ENCODE measurements at places on chromosomes 1 and 21. TPM values are rescaled to one million over a fixed set of nuclear protein-coding genes. Genes with fewer than 3 reads are reported as not detected.

- no peak overlapping the region for H3K4me3 ChIP-seq
- no peaks in the 10 kb centered on the region for H3K27me3 ChIP-seq
- peaks cover 10% of the 10 kb centered on the region for H3K4me1 ChIP-seq
- peaks cover 9% of the 10 kb centered on the region for H3K36me3 ChIP-seq
These were observed 6.1 kb downstream of the NENF start for GRCh38 chr1:212438831-212439237.

Gene OR10J4
- not detected for total RNA-seq

GRCh38 chr1:168972887-168973286 lies 133.6 kb upstream of the ATP1B1 start:
- H3K36me3 ChIP-seq: no peaks in the 10 kb centered on the region
- H3K27me3 ChIP-seq: no peaks in the 10 kb centered on the region
- H3K4me1 ChIP-seq: no peaks in the 10 kb centered on the region
- no peak for DNase-seq

Gene ADAMTSL4
- 0.11 TPM for total RNA-seq

- no peak overlapping the region for H3K4me3 ChIP-seq
- peaks cover 19% of the 10 kb centered on the region for H3K4me1 ChIP-seq
- H3K27me3 ChIP-seq: peaks cover 19% of the 10 kb centered on the region
- no peaks in the 10 kb centered on the region for H3K36me3 ChIP-seq
These were observed 182.2 kb upstream of the RAB4A start for GRCh38 chr1:229088711-229089110.

Gene CDC42BPA
- 0.64 TPM for total RNA-seq

- H3K4me3 ChIP-seq: no peak overlapping the region
- no peaks in the 10 kb centered on the region for H3K4me1 ChIP-seq
- no peak for DNase-seq
- H3K36me3 ChIP-seq: no peaks in the 10 kb centered on the region
- no peak overlapping the region for H3K27ac ChIP-seq
These were observed 128.3 kb downstream of the EDEM3 start for GRCh38 chr1:184626076-184627006.

DNA sequence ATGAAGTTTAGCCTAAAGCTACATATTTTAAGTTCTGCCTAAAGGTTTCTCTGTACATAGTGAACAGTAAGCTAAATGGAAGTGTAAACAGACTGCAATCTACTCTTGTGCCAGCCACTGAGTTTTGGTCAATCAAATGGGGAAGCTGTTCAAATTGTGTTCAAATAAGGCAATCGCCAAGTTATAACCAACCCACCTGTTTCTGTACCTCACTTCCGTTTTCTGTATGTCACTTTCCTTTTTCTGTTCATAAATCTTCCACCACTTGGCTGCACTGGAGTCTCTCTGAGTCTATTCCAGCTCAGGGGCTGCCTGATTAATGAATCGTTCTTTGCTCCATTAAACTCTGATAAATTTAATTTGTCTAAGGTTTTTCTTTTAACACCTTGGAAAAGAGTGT lies 10.8 kb upstream of the THEM4 start:
- H3K4me1 ChIP-seq: peaks cover 40% of the 10 kb centered on the region
- peak overlapping the region; percentile 98 for H3K27ac ChIP-seq
- H3K4me3 ChIP-seq: peak overlapping the region; percentile 49
- H3K27me3 ChIP-seq: no peaks in the 10 kb centered on the region

DNA sequence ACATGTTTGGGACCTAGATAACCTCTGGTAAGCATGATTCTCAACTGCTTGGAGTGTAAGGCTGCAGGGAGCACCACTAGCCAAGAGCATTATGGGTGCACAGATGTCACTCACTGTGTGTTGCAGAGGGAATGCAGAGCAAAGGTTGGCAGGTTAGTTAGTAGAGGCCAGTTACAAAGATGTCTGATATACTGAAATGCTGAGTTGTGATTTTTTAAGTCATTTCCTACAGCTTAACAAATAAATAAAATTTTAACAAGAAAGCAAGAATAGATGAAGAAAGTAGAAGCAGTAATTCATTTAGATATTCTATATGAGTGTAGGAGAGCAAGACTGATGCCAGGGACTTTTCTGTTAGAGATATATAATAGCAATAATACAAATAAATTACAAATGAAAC lies 64.8 kb downstream of the MARK1 start:
- no peaks in the 10 kb centered on the region for H3K36me3 ChIP-seq
- no peak overlapping the region for H3K27ac ChIP-seq
- H3K4me3 ChIP-seq: no peak overlapping the region
- H3K27me3 ChIP-seq: no peaks in the 10 kb centered on the region

DNA sequence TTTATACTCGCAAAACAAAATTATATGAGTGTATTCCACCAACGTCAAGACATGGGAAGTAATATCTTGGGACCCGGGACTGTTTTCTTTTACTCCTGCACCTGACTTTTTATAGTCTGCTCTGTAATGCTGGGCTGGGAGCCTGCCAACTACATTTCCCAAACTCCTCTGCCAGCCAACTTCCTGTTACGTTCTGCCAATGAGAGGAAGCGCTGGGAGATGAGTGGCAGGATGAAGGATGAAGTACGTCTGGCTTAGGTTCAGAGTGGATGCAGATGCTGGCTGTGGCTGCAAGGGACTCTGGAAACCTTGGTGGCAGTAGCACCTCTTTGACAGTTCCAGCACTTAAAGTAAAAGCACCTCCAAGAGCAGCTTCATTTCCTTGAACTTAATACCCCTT lies 59.6 kb downstream of the USP24 start:
- DNase-seq: no peak
- H3K4me3 ChIP-seq: no peak overlapping the region
- peaks cover 18% of the 10 kb centered on the region for H3K4me1 ChIP-seq
- peaks cover 84% of the 10 kb centered on the region for H3K36me3 ChIP-seq

Gene TBX19
- total RNA-seq: 4.7 TPM

Gene C1orf52
- 31.4 TPM for total RNA-seq
